ENCODE measurements at places on chromosomes 1 and 21.

- no peak overlapping the region for H3K4me3 ChIP-seq
- H3K27me3 ChIP-seq: no peaks in the 10 kb centered on the region
- H3K36me3 ChIP-seq: no peaks in the 10 kb centered on the region
- H3K4me1 ChIP-seq: no peaks in the 10 kb centered on the region
- DNase-seq: no peak
- no peak overlapping the region for H3K27ac ChIP-seq
These were observed 27.4 kb downstream of the CDCA8 start for GRCh38 chr1:37719572-37720195.

- no peak overlapping the region for H3K27ac ChIP-seq
- H3K4me3 ChIP-seq: no peak overlapping the region
- H3K36me3 ChIP-seq: no peaks in the 10 kb centered on the region
These were observed 160.8 kb upstream of the C1orf174 start for GRCh38 chr1:4060850-4061249.

GRCh38 chr1:12692967-12693782, 22.7 kb upstream of the AADACL3 start:
- H3K36me3 ChIP-seq: no peaks in the 10 kb centered on the region
- no peak for DNase-seq
- H3K27ac ChIP-seq: no peak overlapping the region
- H3K4me1 ChIP-seq: no peaks in the 10 kb centered on the region
- H3K27me3 ChIP-seq: no peaks in the 10 kb centered on the region
- H3K4me3 ChIP-seq: no peak overlapping the region

- H3K27me3 ChIP-seq: no peaks in the 10 kb centered on the region
- DNase-seq: no peak
- no peaks in the 10 kb centered on the region for H3K36me3 ChIP-seq
- H3K4me1 ChIP-seq: no peaks in the 10 kb centered on the region
These were observed 32.5 kb upstream of the HMCN1 start for GRCh38 chr1:185701650-185702049.

- DNase-seq: no peak
- no peaks in the 10 kb centered on the region for H3K27me3 ChIP-seq
- H3K27ac ChIP-seq: no peak overlapping the region
- H3K36me3 ChIP-seq: no peaks in the 10 kb centered on the region
- no peak overlapping the region for H3K4me3 ChIP-seq
These were observed 22.2 kb upstream of the TCEA3 start for GRCh38 chr1:23446661-23447310.

All from transverse colon (tissue), 4 donors.